ENCODE measurements at places on chromosomes 2 and 18.

- no peak for DNase-seq
These were observed 139.6 kb upstream of the RAB12 start for GRCh38 chr18:8469544-8470130.

DNA sequence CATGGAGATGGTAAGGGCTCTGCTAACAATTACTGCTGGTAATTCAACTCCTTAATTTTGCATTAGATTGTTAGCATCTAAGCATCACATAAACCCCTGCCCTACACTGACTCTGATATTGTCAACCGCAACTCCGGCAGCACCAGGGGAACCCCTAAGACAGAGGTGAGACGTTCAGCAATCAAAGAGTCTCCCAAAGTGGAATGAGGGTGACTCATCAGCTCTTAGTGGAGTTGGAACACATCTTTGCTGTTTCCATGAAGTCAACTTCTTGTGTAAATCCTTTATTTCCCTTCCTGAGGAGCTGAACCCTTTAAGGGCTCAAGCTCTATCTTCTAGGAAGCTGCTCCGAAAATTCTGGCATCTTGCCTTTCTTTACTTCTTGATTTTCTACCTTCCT is 52.1 kb downstream of the ABCG8 start:
- DNase-seq, result no peak

DNA sequence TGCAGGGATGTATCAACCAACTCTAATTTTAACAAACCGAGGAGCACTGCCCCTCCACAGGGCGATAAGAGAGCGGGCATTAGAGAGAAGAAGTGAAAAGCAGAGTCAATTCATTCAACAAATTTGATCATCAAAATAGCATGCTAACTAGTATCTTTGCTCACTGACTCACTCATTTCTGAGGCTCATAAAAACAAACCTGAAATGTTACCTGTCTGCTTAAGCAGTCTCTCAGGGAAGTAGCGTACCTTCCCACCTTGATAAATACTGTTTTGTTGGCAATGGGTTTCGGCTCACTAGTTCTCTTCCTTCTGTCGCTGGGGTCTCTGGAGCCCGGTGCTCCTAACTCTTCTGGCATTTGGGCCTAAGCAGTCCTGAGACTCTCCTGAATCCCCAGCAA is 248.8 kb downstream of the IRS1 start:
- DNase-seq, result no peak

DNA sequence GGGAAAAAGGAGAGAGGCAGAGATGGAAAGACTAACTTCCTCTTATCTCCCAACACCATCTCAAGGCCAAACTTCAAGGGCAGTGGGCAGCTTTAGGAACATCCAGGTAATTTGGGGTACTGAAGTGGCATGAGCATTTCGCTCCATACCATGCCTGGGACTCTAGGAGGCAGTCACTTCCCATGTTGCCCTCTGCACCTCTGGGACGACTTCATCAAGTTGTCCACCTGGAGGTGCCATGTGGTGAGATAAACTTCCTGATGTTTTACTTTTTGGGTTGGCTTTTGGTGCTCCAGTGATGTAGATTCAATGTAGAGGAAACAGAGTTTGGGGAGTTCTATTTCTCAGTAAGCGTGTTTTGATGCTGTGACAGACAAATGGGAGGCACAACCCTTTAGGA is 56.3 kb upstream of the UPP2 start:
- peak; percentile 31 for DNase-seq

GRCh38 chr18:1246827-1247226 is 342.2 kb downstream of the ADCYAP1 start:
- no peak for DNase-seq

GRCh38 chr2:183416753-183417152 is 292.5 kb downstream of the NUP35 start:
- DNase-seq, result no peak

GRCh38 chr2:120871016-120871635 is 135.5 kb downstream of the GLI2 start:
- DNase-seq, result no peak

- no peak for DNase-seq
These were observed 8.4 kb upstream of the TRABD2A start for GRCh38 chr2:84889332-84889731.

GRCh38 chr2:105176429-105176828 is 65.1 kb upstream of the GPR45 start:
- no peak for DNase-seq

DNA sequence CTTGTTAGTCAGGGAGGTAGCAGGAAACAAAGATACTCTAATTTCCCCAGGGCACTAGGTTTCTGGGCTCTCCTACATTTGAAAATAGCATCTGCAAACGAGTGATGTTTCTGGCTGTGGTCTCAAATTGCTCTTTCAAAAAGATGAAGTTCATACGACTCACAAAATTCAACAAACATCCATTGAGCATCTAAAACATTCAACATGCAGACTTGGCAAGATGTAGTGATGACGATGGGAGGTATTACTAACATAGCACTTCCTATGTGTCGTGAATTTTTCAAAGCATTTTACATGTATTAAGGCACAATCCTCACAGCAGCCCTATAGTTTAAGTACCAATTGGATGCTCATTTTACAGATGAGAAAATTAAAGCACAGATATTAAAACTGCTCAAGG is 5.2 kb downstream of the CCBE1 start:
- DNase-seq, result no peak

DNA sequence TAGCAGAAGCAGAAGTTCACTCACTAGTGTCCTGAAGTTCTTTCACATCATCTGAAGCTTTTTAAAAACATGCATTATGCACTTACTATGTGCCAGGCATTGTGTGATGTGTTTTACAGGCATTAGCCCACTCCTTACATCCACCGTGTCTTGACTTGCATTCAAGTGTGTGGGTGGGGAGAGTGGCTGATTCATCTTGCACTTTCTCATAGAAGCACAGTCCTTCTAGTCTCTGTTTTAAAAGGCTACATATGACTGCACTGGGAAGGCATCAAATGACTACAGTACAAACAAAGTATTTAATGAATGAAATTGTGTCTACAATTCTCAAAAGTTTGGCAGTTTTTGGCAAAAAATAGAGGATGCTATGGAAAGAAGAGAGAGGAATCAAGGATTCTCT is 21.6 kb upstream of the DSC3 start:
- DNase-seq, result no peak

- no peak for DNase-seq
These were observed 12.3 kb upstream of the ATP9B start for GRCh38 chr18:79056827-79057367.

- DNase-seq, result no peak
These were observed 110.7 kb downstream of the SLC8A1 start for GRCh38 chr2:40341198-40341597.

- DNase-seq, result no peak
These were observed 52.6 kb upstream of the CPO start for GRCh38 chr2:206886696-206887095.

- no peak for DNase-seq
These were observed 158.9 kb upstream of the BOD1L2 start for GRCh38 chr18:56988022-56988421.

DNA sequence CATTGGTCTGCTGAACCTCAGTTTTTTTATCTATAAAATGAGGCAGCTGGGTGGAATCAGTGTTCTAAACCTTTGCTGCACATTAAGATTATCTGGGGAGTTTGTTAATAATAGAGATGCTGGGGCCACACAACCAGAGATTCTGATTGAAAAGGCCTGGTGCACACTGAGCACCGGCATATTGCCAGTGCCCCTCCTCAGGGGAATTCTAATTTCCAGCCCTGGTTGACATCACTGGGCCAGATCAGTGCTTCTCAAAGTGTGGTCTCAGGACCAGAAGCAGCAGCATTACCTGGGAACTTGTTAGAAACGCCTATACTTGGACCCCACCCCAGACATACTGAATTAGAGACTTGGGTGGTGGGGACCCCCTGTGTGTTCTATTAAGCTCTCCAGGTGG is 112.5 kb downstream of the SETBP1 start:
- no peak for DNase-seq
